Activated T-helper 1 cell treated with anti-CD3 and anti-CD28 coated beads, Interleukin-2, amount 50 U/mL, for 16 hours (primary cell): ENCODE measurements at places on chromosomes 1 and 21.

DNA sequence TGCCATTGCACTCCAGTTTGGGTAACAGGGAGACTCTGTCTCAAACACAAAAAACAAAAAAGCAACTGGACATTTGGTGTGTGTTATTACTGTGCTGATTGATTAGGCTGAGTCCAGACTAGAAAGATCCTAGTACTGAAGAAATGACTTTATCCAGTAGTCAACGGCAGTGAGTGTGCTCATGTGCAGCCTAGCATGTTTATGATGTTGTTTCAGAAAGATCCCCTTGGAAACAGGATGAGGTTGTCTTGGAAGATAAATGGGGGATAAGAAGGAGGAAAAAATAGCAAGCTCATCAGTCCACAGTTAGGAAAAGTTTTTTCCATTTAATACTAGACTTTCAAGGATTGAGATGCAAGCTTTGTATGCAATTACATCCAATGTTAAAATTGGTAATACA, 14.3 kb downstream of the RUSC1 start:
- DNase-seq, result no peak

DNA sequence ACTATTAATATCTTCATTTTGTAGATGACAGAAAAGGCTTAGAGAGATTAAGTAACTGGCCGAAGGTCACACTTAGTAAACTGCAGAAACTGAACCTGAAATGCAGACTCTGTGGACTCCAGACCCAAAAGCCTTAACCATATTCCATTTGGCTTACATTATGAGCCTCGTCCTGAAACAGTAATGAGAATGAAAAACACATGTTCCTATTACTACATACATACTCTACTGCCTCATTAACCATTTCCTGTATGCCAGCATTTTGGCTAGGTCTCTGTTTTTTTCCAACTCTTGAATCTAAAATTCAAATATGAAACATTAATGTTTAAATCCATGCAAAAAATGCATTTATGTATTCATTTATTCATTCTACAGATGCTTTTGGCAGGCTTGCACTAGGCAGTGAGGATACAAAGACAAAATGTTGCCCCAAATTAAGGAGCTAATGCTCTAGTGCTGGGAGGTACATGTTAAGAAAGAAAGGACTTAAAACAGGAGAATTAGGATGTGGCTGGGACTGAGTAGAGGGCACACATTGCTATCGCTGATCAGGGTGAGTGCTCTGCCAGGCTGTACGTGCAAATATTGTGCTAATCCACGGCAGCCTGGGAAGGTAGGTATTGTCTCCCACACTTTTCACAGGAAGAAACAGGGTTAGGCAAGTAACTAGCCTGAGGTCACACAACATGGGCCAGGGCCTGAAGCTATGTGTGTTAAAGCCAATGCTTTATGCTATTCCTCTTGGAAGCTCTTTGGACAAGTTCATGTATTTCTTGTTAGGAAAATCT, 14.0 kb downstream of the DEGS1 start:
- no peak for DNase-seq

DNA sequence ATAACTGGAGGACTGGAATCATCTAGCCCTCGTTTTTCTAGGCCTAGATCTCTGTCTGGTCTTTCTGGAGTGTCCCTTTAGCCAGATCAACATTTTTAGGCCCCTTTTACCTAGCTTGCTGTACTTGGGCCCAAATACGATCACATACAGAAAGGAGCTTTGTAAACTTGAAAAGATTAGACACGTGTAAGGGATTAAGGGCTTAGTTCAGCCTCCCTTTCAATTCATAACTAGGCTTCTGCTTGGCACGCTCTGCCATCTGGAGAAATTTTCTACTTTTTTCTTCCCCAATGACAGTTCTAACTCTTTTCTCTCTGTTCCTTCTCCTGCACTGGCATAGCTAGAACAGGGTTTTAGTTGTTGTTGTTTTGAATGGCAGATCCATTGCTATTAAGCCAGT, 153.3 kb upstream of the BEND5 start:
- DNase-seq, result no peak

- DNase-seq, result peak; percentile 31
Measured at GRCh38 chr1:33256471-33257206, at the start of gene ZNF362. ZNF362 (plus strand) TSS chr1:33256492; CDS start chr1:33270575, 14,083 bp downstream.

DNA sequence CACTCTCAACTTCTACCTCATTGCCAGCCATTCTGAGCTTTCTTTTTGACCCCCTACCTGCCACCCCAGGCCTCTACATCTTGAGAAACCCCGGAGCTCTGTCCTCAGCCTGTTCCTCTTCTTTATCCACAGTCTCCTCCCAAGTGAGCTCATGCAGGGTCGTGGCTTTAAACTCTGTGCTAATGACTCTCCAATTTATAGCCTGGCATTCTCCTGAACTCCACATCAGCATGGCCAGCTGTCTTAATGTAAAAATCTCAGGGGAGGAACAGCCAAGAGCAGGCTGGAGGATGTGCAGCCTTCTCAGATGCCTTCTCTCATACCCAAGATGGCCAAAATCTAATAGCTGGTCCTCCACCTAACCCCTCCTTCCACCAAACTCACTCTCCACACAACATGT, 84.2 kb downstream of the CCDC185 start:
- DNase-seq, result no peak
